Stimulated activated CD4-positive, alpha-beta T cell treated with anti-CD3 and anti-CD28 coated beads, Interleukin-12 subunit alpha, Interleukin-12 subunit beta, amount 100 ng/mL, for 24 hours (primary cell): ENCODE measurements at places on chromosomes 6 and 20.

DNA sequence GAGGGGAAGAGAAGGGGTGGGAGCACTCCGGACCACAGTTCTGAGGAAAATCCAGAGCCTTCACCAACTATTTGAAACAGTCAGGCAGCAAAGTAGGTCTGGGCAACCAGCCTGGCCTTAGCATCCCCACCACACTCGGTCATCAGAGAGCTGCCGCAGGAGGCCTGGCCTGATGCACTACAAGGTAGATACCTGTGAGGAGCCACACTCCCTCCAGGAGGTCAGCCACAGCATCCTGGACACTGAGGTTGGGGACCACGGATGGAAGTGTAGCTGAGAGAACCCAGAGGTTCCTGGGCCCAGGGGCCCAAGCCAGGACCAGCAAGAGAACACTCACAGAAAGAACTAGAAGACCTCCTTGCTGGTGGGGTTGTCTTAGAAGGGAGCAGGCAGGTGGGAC lies 194.8 kb upstream of the PROKR2 start:
- DNase-seq, result no peak

DNA sequence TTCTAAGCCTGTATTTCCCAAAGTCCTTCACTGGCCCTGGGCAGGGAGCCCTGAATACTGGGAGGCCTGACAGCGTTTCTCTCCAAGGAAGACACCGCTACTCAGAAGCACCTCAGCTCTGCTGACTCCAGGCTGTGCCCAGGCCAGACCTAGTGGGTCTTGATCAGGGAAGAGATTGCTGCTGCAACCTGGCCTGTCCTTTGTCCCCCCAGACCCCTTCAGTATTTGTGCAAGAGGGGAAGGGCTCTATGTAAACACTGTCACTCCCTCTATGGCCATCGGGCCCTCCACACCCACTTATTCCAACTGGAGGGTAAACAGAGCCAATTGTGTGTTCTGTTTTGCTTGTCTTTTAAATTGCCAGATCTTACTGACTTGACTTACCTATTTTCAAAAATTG lies 20.6 kb downstream of the PLEKHG1 start:
- no peak for DNase-seq

DNA sequence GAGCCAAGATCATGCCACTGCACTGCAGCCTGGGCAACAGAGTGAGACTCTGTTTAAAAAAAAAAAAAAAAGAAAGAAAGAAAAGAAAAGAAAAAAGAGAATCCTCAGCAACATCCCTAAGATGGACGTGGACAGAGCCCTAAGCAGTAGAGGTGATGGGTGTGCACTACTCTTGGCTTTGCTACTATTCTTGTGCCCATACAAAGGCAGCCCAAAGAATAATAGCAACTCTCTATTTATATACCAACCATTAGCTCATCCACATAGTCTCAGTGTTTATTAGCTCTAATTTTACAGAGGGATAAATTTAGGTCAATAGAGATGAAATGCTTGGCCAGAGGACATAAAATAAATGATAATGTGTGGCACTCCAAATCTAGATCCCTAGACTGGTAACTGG lies 62.2 kb downstream of the PERP start:
- DNase-seq, result no peak

GRCh38 chr6:138162111-138162954 lies 594 bp downstream of the ARFGEF3 start:
- DNase-seq, result no peak

DNA sequence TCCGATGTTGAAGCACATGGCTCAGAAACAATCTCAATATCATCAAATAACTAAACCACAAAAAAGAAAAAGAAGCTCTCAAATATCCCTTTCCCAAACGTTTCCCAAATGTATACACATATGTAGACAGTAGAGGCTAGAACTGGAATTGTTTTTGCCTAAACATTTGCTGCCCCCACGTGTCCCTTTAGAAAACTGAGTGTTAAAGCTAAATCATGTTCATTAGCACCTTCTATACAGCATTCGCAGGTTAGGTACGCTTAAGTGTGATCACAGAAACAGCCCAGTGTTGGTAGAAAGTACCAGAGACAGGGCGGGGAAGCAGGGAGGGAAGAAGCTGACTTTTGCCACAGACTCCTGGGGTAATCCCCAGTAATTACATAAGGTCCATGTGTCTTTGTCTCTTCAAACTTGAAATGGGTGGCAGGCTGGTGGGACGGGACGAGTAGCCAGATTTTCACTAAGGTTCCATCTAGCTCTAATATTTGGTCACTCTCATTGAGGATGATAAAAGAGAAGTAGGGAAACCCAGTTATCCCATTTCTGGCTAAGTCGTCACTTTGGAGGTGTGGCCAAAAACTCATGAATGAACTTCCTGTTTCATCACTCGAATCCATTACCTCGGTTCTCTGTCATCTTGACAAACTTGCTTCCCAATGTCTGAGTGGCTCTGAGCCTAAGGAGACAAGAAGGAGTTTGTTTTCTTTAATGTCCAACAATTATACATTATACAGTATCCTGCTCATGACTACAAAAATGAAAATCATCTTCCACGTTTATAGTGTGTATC lies 15.0 kb upstream of the TFAP2A start:
- no peak for DNase-seq

- peak; percentile 27 for DNase-seq
Observed at GRCh38 chr6:160462551-160463109, 114.5 kb downstream of the SLC22A3 start.

DNA sequence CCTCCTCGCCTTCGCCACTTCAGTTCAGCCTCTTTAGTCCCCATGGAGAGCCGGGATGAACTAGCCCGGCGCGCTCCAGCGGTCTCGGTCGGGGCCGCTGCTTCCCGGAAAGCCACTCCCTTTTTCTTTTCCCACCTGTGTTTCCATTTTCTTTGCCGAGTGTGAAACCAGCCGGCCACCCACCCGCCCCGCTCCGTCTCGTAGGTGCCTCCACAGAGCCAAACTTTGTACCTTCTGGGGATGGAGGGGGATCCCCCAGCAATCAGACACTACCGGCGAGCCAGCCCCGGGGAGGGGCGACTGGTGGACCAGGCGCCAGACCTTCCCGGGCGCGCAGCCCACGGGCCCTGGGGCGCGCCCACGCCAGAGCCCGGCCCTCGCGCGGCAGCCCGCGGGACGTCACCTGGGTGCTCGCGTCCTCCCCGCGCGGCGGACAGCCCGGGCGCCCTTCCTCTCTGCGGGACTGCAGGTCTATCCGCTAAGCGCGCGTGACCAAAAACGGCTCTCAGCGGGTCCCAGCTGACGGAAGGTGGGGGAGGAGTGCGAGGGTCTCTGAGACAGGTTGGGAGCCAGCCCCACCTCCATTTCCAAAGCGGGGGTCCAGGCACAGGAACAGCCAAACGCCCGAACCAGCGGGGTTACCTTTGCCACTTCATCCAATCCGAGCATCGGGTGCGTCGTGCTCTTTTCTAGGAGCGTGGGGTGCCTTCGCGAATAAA lies at the start of gene MCHR2:
TSS of gene MCHR2 (minus strand) at position 691 of the 719 bp plus-strand sequence. CDS start 38,076 bp downstream, outside the sequence.
- no peak for DNase-seq

DNA sequence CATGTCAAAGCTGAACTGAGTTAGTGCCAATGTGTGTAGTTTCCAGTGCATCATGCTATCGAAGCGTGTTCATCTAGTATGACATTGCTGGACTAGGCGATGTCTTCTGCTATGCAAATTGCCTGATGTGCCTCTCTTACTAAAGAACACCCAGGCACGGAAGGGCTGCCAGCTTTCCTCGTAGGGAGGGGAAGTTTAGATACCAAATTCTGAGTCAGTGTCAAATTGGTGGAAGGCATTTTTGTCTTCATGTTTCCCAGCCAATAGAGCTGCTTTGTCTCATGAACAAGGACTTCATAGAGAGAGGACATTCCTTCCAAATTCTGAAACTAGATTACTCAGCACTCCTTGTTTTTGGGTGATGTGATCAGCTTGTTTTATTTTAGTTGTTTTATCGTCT lies 320.1 kb downstream of the BTBD3 start:
- no peak for DNase-seq

GRCh38 chr6:34866509-34866908 lies 21.3 kb downstream of the TAF11 start:
- DNase-seq, result no peak

DNA sequence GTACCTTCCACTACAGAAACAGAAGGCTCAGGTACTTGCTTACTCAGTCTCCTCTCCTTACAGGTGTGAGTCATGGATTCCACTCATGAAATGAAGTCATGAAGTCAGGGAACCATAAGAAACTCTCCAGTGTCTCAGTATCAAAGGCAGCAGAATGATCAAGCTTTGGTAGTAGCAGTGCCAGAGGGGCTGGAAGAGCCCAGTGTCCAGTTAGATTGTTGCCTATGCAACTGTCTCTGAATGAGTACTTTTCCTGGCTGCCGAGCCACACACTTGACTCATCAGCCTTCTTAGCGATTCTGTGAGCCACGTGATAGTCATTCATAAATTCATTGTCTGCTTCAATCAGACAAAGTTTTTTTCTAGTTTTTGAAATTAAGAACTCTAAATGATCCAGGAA lies 52.2 kb upstream of the DTNBP1 start:
- no peak for DNase-seq

- no peak for DNase-seq
Observed at GRCh38 chr6:149990661-149991471, 27.1 kb downstream of the ULBP1 start.

- no peak for DNase-seq
Observed at GRCh38 chr6:34938268-34938667, 49.2 kb downstream of the ANKS1A start.

DNA sequence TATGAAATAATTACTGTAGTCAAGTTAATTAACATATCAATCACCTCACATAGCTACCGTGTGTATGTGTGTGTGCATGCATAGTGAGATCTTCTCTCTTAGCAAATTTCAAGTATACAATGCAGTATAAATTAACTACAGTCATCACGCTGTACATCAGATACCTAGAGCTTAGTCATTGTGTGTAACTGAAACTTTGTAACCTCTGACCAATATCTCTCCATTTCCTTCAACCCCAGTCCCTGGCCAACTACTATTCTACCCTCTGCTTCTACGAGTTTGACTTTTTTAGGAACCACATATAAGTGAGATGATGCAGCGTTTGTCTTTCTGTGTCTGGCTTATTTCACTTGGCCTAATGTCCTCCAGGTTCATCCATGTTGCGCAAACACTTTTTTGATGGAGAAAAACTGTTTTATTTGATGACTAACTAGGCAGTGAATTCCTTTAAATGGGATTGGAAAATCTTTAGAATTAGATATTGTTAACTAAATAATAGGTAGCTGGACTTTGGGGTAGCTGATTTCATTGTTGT lies 459.5 kb downstream of the DHX35 start:
- no peak for DNase-seq
